ENCODE measurements at places on chromosomes 7 and 10.

DNA sequence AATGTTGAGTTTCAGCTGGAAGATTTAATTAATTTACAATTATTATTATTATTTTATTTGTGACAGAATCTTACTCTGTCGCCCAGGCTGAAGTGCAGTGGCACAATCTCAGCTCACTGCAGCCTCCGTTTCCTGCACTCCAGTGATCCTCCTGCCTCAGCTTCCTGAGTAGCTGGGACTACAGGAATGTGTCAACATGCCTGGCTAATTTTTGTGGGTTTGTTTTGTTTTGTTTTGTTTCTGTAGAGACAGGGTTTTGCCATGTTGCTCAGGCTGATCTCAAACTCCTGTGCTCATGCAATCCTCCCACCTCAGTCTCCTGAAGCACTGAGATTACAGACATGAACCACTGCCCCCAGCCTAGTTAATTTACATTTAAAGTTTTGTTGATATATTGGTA is 93.8 kb upstream of the MEOX2 start:
- no peak overlapping the region for H3K27ac ChIP-seq
- H3K27me3 ChIP-seq, result no peaks in the 10 kb centered on the region
- H3K36me3 ChIP-seq, result no peaks in the 10 kb centered on the region

- H3K36me3 ChIP-seq, result peaks cover 52% of the 10 kb centered on the region
- no peaks in the 10 kb centered on the region for H3K27me3 ChIP-seq
- DNase-seq, result peak; percentile 64
- H3K27ac ChIP-seq, result peak overlapping the region; percentile 97
- H3K4me3 ChIP-seq, result peak overlapping the region; percentile 78
Measured at GRCh38 chr7:135168489-135169140, 1.9 kb downstream of the CYREN start.

GRCh38 chr7:16753102-16753931 is at the start of gene TSPAN13:
TSS of gene TSPAN13 (plus strand) at chr7:16753755. CDS start at chr7:16753968, 213 bp downstream.
- no peaks in the 10 kb centered on the region for H3K27me3 ChIP-seq
- no peaks in the 10 kb centered on the region for H3K36me3 ChIP-seq
- DNase-seq, result peak; percentile 25
- H3K4me1 ChIP-seq, result no peaks in the 10 kb centered on the region
- H3K27ac ChIP-seq, result no peak within 1 kb of the TSS

DNA sequence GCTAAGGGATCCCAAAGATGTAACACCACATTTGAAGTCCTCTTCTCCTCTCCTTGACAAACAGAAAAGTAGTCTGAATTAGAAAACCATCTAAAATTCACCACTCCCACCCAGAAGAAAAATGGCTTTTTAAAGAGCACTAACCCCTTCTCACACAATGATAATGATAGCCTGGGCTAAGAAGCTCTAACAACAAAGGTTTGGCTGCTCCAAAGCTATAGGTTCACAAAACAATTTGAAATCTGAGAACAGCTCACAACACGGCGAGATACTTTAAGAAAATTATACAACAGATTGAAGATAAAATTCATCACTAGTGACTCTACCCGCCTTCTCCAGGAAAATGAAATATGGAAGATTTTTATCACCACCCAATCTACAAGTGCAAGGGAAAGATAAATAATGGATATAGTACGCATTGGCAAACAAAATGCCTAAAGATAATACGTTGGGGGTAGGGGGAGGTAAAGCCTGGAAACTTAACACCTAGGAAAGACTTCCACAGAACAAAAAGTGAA is 7.4 kb downstream of the ITGB1 start:
- DNase-seq, result no peak
- no peaks in the 10 kb centered on the region for H3K27me3 ChIP-seq
- no peaks in the 10 kb centered on the region for H3K4me1 ChIP-seq
- no peak overlapping the region for H3K4me3 ChIP-seq

DNA sequence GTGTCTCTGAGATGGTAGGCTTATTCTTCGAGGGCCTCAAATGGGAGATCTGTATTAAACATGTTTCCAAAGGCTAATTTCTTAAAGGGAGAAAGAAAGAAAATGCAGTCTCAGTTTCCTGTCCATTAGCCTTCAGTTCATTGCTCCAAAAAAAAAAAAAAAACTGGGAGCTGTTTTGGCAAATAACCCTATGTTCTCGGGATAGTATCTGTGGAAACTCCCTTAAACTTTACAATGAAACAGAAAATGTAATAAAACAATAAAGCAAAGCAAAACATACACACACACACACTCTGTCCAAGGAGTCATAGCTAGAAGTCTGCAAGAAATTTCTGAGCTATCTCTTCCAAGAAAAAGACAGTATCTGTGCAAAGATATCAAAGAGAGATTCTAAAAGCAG is 172.5 kb upstream of the CELF2 start:
- H3K36me3 ChIP-seq, result no peaks in the 10 kb centered on the region
- H3K27me3 ChIP-seq, result no peaks in the 10 kb centered on the region
- H3K4me3 ChIP-seq, result no peak overlapping the region
- H3K4me1 ChIP-seq, result no peaks in the 10 kb centered on the region
- DNase-seq, result no peak
- H3K27ac ChIP-seq, result no peak overlapping the region

DNA sequence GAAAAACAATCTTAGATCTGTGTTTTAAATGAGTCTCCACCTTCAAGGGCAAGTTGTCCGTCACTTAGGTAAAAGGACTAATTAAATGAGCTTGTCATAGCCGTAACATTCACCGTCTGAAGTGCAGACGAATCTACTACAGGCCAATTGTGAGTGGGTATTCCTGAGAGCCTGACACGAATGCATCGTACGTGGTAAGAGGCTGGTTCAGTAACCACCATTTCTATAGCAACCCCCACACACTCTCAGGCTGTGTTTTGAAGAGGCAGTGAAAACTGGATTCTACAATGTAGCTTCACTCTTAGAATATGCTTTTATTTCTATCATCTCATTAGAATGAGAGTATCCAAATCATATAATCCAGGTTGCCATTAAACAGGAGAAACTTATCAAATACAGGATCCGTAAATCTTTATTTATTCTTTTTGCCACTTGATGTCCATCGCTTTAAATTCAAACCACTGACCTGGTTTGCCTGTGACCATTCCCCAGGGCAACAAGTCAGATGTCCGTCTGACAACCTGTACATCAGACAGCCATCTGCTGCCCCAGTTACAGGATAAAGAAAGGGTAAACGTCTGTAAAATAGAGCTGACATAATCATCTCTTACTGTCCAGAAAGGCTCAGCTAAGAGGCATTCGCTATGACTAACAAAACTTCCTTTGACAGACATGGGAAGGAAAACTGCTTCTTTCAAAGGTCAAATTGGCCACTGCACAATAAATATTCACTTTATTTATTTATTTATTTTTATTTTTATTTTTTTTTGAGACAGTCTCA is 70.3 kb upstream of the NMT2 start:
- H3K4me3 ChIP-seq, result no peak overlapping the region
- H3K27me3 ChIP-seq, result no peaks in the 10 kb centered on the region
- no peak overlapping the region for H3K27ac ChIP-seq
- H3K36me3 ChIP-seq, result no peaks in the 10 kb centered on the region
- DNase-seq, result no peak
- H3K4me1 ChIP-seq, result no peaks in the 10 kb centered on the region

- H3K4me1 ChIP-seq, result no peaks in the 10 kb centered on the region
- H3K4me3 ChIP-seq, result no peak overlapping the region
- no peak overlapping the region for H3K27ac ChIP-seq
- DNase-seq, result no peak
- H3K36me3 ChIP-seq, result no peaks in the 10 kb centered on the region
Measured at GRCh38 chr7:149370790-149371189, 90.1 kb downstream of the ZNF777 start.

- H3K36me3 ChIP-seq, result no peaks in the 10 kb centered on the region
- H3K27me3 ChIP-seq, result no peaks in the 10 kb centered on the region
- H3K4me1 ChIP-seq, result peaks cover 7% of the 10 kb centered on the region
- peak; percentile 95 for DNase-seq
- H3K4me3 ChIP-seq, result peak within 1 kb of the TSS; percentile 91
Measured at GRCh38 chr7:19708397-19709248, at the start of gene POLR1F. TSS of gene POLR1F (minus strand) at chr7:19709037. CDS start at chr7:19709016, 21 bp downstream.

DNA sequence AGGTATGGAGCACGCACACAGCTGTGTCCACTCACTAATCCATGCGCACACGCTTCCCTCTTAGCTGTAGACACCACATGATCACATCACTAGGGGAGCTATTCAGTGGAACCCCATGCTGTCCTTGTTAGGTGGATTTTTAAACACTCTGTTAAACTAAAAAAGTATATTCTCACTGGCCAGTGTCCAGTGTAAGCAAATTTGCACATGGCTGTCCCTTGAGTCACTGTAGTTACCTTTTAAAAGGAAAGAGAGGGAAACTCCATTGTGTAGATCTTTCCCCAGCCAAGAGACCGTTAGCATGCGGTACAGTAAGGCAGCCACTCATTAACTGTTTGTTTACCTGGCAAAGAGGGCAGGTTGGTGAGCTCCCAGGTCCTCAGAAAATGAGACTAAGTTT is 81.6 kb upstream of the INSYN2A start:
- H3K36me3 ChIP-seq, result no peaks in the 10 kb centered on the region
- H3K27me3 ChIP-seq, result no peaks in the 10 kb centered on the region
- H3K4me1 ChIP-seq, result peaks cover 12% of the 10 kb centered on the region
- DNase-seq, result no peak
- H3K27ac ChIP-seq, result no peak overlapping the region

DNA sequence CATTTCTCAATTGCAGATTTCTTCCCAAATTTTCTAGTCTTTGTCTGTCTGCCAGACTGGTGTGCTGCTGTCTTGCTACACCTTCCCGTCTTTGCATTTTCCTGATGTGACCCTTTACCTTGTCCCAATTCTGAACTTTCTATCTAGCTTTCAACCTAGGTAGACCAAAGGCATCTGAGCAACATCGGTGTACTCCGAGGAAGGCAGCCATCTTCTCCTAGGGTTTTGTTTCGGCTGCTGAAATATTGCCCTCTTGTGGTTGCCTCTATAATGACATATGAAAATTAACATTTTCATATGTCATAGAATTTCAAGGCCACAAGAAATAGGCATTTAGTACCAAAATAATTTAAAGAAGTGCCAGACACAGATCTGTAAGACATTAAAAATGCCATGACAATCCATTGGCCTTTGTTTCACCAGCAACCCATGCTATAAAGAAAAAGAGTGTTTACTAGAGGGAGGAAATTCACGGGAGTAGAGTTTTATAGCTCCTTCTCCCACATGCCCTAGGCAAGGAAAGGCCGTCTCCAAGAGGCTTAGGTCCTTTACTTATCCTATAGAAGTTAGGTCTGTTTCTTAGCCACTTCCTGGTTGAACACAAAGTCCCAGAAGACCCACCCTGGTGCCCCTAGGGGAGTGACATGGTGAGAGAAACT is 23.4 kb downstream of the OR9A2 start:
- no peaks in the 10 kb centered on the region for H3K27me3 ChIP-seq
- no peaks in the 10 kb centered on the region for H3K36me3 ChIP-seq
- no peak overlapping the region for H3K4me3 ChIP-seq
- no peak overlapping the region for H3K27ac ChIP-seq
- H3K4me1 ChIP-seq, result no peaks in the 10 kb centered on the region

GRCh38 chr7:124162667-124163066 is 129.8 kb upstream of the TMEM229A start:
- H3K4me3 ChIP-seq, result no peak overlapping the region
- DNase-seq, result no peak
- H3K27me3 ChIP-seq, result no peaks in the 10 kb centered on the region

DNA sequence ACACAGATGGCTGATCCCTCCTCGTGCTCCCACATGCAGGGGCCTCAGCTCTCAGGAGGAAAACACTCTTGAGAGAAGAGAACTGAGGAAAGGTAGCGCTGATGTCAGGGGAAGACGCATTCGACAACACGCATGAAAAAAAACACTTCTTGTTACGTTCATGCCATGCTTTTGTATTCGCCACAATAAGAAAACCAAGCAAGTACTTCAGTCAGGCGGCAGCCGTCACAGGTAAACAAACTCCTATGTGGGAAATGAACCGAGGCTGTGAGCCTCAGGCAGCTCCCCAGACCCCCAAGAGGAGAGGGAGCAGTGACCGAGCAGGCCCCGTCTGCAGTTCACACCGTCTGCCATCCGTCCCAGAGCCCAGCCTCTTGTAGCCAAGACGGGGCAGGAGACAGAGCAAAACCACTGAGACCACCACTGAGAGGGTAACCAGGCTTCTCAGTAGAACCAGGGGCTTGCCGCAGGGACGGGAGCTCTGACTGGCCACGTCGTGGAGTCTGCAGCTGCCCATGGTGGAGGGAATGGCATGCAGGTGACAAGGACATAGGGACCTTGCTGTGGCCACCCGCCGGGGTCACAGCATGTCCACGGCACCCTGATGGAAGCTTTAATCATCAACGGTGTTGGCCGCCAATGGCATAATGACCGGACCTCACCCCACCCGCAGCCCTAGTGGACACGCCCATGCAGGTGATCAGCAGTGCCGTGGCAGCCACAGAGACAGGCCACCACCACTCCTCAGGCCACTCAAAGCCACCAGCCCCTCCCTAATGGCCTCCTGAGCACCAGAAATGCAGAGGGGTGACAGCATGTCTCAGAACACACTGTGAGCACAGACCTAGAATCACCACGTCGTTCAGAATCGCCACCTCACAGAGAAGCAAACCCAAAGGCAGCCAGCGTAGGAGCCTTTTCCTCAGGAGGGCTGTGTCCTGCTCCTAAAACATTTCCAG is 304.3 kb downstream of the PTPRN2 start:
- H3K27ac ChIP-seq, result no peak overlapping the region
- peak; percentile 56 for DNase-seq
- H3K4me3 ChIP-seq, result no peak overlapping the region
- H3K36me3 ChIP-seq, result no peaks in the 10 kb centered on the region
